H7 (cell line): ENCODE measurements at places on chromosomes 7 and 10.

DNA sequence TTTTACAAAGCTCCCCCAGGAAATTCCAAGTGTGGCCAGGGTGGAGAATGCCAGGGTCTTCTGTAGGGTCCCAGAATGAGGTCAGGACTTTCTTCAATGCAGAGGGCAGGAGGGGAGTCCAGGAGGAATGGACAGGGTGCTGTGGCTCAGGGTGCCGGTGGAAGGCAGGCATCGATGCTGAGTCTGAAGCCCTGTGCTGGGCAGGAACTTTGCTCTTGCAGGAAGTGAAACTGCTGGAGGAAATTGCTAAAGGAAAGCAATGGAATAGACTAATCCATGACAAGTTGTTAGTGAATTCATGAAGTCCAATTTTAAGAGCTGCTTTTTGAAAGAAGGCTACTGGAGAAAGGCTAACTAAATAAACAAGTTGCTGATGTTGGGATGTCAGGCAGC lies 14.8 kb downstream of the PTPRE start:
- DNase-seq, result no peak

DNA sequence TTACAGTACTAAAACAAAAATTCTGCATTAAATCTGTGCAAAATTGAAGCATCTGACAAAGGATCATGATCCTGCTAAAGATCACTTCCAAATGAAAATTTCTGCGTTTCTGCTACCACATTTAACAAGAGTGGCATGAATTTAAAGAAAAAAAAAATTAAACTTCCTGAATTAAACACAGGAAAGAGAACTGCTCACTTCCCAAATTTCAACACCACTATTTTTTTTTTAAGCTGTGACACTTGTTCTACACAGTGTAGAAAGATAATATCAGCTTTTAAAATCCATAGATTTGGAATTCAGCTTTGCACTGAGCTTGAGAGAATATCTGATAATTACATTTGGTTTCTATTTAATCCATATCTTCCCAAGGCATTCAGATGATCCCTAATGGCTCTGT lies 73.6 kb downstream of the EPC1 start:
- no peak for DNase-seq

- no peak for DNase-seq
Observed at GRCh38 chr7:106371629-106372028, 86.8 kb upstream of the NAMPT start.

- peak; percentile 89 for DNase-seq
Observed at GRCh38 chr10:31318854-31319601, at the start of gene ZEB1. Gene ZEB1, plus strand, starts transcription at chr10:31319216. Its CDS starts 19 bp downstream, at chr10:31319235.

DNA sequence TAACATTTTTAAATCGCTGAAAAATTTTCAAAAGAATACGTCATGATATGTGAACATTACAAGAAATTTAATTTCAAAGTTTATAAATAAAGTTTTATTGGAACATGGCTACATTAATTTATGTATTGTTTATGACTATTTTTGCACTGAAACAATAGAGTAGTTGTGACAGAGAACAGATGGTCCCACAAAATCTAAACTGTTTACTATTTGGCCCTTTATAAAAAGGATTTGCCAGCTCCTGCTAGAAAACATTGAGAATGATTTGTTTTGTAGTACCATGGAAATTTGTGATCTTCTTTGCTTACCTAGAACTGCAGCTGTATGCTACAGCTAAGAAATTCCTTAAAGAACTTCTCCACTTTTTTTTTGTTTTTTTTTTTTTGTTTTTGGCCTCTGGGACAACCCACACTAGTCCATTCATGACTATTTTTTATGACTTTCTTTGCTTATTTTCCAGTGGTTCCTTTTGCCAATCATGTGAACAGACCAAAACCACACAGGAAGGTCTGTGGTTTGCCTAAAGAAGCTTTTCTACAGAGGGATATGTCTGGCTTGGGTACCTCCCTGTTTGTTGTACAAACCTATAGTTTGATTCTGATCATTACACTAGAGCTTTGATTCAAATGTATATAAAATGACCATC lies 55.7 kb downstream of the ST7 start:
- no peak for DNase-seq

DNA sequence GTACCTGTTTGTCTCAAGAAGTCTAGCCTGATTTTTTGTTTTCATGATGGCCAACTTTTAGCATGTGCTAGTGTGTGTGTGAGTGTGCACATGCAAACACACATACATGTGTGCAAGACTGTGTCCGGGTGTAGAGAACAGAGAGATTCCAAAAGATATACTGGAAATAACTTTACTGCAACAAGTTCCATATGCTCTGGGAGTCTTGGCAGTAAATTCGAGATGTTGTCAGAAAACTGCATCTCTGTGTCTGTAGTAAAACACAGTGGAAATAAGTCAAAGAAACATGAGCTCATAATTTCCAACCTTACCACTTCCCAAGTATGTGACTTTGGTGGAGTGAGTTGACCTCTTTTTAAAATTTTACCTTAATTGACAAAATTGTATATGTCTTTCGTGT lies 950.8 kb upstream of the C7orf33 start:
- DNase-seq, result no peak

DNA sequence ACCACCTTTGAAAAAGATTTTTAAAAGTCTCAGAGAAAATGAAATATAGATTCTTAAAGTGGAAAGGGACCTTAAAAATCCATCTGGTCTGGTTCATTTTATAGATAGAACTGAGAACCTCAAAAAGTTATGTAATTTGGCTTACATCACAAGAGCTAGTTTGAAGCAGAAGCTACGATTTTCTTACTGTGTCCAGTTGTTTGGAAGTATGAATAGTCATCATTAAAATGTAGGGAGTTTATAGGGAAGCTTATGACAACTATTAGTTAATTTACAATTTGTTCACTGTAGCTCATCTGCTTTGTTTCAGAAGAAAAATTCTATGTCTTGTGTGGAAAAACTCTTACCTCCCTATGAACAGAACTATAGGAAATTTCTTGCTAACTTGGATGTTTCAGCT lies 26.9 kb downstream of the ZEB1 start:
- no peak for DNase-seq

- peak; percentile 12 for DNase-seq
Observed at GRCh38 chr7:74231232-74231590, 21.4 kb downstream of the LAT2 start.

GRCh38 chr10:43322331-43322730 lies 49.1 kb upstream of the FXYD4 start:
- DNase-seq, result no peak

DNA sequence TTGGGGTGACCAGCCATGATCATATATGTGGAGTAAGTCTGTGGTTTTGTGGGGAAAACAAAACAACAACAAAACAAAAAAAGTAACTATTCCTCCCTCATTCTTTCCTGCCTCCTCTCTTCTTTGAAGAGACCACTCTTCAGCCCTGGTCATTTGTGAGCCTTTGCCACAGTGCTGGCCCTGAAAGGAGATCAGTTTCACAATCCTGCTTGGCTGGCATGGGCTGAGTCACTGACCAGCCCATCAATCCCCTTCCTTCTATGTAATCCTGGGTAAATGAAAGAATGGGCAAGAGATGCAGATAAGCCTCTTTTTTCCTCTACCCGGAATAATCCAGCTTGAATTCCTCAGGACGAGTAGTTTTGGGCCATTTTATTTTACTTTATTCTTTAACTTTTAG lies 13.6 kb downstream of the CSTF2T start:
- no peak for DNase-seq

- DNase-seq, result no peak
Observed at GRCh38 chr10:76428551-76429367, 997.3 kb downstream of the LRMDA start.

DNA sequence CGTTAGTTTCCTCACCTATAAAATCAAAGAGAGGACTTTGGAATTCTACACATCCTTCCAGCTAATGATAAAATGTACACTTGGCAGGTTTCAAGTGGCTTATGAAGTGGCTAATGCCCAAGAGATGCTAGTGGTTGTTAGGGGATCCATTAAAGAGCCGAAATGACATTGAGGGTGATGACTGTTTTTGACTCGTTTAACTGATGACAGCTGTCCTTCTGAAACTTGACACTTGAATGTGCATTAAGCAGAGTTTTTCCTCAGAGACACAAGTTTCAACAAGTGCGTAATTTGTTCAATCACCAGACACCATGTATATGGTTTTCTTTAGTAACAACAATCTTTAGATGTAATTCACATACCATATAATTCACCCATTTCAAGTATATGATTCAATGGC lies 1.6 kb upstream of the PRF1 start:
- DNase-seq, result no peak

- DNase-seq, result no peak
Observed at GRCh38 chr10:106224676-106225075, 939.8 kb downstream of the SORCS1 start.

DNA sequence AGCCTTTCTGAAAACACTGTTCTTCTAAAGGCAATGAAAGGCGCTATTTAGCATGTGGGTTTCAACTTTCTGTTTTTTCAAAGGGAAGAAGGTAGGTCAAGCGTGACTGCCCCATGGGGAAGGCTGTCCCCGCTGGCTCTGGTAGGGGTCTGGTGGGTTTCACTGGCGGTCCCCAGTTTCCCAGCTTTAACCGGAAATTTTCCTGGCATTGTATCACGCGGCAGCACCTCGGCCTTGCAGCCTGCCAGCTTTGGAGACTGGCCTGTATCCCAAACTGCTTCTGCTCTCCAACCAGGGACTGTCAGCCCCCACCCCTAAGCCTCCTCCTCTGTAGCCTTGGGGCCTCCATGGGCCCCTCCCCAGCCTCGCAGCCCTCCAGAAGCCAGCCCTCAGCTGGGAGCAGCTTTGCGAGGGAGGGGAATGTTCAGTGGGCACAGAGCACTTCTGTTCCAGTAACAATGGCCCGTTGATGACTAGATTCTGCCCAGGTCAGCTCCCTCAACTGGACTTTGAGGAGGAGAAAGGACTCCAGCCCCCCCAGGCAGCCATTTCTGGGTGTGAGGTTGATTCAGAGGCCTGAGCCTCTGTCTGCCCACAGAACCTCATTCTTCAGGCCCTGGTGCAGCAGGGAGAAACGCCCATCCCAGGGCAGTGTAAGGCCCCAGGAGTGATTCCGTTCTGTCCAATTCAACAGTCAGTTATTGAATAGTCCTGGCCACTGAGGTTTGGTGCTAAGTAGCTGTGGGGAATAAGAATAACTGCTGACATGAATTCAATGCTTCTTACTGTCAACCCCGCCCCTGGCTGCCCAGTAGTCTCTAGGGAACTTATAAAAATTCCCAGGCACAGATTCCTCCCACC lies 17.1 kb downstream of the CHST3 start:
- peak; percentile 31 for DNase-seq

GRCh38 chr10:30883116-30883515 lies 148.5 kb downstream of the ZNF438 start:
- DNase-seq, result no peak

GRCh38 chr7:29459589-29459988 lies 104.0 kb upstream of the PRR15 start:
- DNase-seq, result no peak

- no peak for DNase-seq
Observed at GRCh38 chr7:87411186-87411585, 64.3 kb downstream of the ABCB4 start.

DNA sequence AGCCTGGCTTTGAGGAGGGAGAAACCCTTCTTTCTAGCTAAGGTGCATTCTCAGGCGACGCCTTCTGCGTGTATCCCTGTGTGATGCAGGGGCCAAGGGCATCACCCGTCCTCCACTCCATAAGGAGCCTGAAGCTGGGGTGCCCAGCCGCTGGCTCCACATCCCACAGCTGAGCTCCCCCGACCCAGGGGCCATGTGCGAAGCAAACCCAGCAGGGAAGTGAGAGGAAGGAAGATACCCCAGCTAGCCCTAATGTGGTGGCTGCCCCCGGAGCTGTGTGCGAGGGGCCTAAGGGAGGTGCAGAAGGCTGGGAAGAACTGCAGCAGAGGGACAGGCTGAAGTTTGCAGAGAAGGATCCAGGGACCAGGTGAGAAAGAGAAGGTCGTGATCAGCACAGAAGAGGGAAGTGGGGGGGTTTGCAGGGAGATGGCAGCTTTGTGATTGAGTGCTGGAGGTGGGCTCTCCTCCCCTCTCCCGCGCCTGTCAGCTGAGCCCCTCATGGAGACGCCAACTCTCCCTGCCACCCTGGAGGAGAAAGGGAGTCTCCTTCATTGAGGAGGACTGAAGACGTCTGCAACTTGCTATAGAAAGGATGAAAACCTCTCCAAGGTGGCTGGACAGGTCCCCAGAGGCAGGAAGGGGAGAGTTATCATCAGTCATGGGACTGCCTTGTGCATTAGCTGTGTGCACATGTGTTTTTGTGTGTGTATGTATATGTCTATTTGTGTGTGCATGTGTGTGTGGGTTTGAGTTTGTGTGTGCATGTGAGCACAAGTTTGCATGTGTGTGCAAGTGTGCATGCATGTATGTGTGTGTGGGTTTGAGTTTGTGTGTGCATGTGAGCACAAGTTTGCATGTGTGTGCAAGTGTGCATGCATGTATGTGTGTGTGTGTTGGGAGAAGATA lies 3.5 kb upstream of the CALML5 start:
- DNase-seq, result no peak

- DNase-seq, result no peak
Observed at GRCh38 chr10:8158193-8159071, 103.9 kb downstream of the GATA3 start.

GRCh38 chr10:116753759-116754158 lies 11.4 kb upstream of the HSPA12A start:
- DNase-seq, result no peak

- no peak for DNase-seq
Observed at GRCh38 chr10:78504181-78504580, 470.5 kb downstream of the RPS24 start.

DNA sequence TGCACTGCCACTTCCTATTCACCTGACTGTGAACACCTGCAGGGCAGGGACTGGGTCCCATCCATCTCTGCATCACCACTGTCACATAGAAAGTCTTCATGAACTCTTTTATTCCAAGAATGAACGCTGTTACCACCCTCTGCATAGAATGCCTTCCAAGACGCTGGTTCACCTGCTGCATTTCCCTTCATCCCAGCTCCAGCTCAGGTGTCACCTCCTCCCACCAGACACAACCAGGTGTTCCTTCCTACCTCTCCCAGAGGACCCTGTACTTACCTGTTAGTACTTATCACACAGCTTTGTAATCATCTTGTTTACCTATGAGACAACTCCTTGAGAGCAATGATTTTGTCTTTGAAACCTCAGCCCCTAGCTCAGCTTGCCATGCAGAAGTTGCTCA lies 31.1 kb downstream of the SORBS1 start:
- no peak for DNase-seq

DNA sequence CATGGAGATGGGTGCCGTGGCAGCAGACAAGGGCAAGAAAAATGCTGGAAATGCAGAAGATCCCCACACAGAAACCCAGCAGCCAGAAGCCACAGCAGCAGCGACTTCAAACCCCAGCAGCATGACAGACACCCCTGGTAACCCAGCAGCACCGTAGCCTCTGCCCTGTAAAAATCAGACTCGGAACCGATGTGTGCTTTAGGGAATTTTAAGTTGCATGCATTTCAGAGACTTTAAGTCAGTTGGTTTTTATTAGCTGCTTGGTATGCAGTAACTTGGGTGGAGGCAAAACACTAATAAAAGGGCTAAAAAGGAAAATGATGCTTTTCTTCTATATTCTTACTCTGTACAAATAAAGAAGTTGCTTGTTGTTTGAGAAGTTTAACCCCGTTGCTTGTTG lies 25.9 kb downstream of the BAG3 start:
- DNase-seq, result no peak
